ENCODE measurements at places on chromosomes 11 and 22.

DNA sequence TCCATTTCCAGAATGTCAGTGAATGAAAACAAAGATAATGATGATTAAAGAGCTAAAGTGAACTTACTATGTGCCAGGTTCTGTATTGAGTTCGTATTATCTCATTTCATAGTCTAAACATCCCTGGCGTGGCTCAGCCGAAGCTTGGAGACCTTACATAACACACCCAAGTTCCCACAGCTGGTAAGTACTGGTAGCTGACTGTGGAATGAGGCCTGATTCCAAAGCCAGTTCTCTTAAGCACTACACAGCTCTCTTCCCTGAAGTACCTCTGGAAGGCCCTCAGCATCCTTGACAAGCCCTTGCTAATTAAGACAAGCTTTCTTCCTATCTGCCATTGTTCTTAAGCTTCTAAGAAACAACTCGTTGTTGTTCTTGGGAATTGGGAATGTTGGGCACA lies 28.6 kb upstream of the NCAM1 start:
- no peak for DNase-seq

DNA sequence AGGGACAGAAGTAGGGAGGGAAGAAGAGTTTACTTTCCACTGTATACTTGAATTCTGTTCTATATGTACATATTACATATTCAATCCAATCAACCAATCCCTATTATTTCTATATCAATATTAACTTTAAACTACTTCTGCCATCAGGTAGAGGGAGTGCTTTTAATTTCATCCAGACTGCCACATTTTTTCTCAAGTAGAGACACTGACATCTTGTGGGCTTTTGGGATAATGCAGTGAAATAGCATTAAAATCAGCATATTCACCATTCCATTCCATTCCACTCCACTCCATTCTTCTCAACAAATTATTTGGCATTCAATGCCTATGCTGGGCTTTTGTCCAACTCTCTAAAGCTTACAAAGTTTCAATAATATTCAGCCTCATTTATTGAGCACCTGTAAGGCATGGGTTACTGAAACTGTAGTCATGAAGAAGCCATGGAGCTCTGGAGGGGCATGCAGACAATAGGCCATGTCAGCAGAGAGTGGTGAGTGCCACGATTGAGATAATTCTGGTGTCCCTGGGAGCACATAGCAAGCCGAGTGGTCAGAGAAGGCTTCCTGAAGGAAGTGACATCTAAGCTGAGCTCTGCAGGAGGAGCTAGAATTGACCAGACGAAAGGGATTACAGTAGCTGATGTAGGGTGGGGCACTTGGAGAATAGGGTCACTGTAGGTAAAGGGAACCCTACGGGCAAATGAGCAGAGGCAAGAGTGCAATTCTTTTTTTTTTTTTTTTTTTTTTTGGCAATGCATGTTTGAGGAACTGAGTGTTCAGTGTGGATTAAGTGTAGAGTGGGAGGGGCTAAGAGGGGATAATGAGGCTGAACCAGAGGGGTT lies 12.8 kb upstream of the CLPB start:
- DNase-seq = no peak

DNA sequence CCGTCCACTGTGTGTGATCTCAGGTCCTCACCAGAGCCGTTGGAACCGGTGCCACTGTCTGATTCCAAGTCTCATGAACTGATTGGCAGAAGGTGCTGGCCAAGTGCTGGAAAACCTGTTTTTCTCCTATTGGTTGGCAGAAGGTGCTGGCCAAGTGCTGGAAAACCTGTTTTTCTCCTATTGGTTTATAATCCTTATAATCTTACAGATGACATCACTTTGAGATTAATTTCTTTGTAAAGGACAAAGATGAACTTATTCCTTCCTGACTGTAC lies 1106.3 kb downstream of the BRD1 start:
- DNase-seq = no peak

- no peak for DNase-seq
These were observed 9.6 kb upstream of the WNT11 start for GRCh38 chr11:76215941-76216340.

DNA sequence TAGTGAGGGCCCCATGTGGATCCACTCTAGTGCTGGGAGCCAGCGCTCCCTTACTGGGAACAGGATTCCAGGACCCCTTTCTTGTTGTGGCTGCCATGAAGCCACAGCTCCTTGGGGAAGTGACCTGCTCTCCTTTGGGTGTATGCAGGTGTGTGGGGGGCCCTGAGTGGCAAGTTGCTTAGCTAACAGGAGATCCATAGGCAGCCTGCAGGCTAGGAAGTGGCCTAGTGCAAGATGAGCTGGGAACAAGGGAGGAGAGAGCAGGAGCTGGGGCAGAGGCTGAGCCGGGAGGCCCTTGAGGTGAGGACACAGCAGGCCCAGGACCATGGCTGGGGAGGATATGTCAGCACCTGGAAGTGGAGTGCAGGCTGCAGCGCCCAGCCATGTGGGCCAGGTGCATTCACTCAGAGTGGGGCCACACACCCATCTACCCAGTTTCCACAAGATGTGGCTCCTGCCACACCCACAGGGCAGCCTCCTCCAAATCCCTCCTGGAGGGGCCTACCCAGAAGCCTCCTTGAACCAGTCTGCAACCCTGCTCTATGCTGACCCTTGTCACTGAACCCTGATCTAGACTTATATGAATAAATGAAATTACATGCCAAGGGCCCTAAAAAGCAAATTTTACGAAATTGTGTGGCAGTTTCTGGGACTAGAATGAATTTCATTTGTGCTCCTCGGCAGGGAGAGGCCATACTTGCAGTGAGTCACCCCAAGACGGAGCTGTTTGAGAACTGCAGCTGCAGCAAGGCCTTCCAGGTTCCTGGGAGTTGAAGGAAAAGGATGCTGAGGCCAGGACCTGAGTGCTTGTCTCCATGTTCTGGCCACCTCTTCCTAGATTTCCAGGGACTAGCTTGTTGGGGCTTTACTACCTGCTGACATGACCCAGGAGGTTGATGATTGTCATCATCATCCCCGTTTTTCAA lies 3.2 kb downstream of the THAP7 start:
- no peak for DNase-seq

DNA sequence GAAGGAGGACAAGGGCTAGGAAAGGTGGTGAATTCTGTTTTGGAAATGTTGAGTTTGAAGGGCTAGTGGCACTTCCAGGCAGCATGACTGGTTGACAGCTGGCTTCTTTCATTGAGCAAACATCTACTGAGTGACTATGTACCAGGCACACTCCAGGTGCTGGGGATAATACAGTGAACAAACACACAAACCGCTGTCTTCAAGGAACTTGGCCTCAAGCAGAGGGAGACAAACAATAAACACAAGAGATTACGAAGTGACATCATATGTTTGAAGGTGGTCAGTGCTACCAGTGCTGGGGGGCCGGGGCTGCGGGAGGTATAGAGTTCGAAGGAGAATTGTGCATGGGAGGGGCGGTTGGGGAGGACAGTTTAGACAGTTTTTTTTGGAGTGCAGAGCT lies 197.0 kb upstream of the SORL1-AS1 start:
- no peak for DNase-seq

- no peak for DNase-seq
These were observed 91.2 kb downstream of the TEAD1 start for GRCh38 chr11:12765428-12765827.

DNA sequence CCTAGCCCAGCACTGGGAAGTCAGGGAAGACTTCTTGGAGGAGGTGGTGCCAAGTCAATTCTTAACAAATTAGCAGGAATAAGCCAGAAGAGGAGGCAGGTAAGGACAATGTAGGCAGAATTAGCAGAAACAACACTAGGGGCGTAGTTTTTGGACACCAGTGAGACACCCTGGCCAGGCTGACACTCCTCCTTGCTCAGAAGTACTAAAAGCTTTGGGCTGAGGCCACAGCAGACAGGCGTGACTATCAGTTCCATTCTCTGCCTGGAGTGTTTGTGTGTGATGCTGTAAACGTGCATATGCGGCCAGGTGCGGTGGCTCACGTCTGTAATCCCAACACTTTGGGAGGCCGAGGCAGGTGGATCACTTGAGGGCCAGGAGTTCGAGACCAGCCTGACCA lies 36.0 kb downstream of the PHF21B start:
- no peak for DNase-seq

- no peak for DNase-seq
These were observed 54.9 kb downstream of the CD82 start for GRCh38 chr11:44620328-44620725.

- no peak for DNase-seq
These were observed 991.2 kb upstream of the TENM4 start for GRCh38 chr11:80432057-80432456.

- no peak for DNase-seq
These were observed 17.0 kb upstream of the MMP12 start for GRCh38 chr11:102891736-102892135.

DNA sequence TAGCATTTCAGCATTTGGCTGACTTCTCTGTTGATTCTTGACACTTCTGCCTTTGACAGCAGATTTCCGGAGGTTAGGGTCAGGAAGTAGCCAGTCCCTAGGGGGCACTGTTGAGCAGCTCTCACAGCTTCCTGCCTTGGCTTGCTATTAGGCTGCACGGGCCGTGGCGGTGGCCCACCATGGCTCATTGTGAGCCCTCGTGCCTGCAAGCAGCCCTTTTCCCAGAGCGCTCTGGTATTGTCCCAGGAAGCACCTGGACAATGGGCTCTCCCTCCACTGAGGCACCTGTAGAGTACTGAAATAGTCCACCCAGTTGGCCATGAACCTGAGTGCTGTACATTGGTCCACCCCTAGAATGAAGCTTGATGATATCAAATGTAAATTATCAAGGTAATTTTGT lies 100.2 kb upstream of the GAL start:
- peak; percentile 22 for DNase-seq

- no peak for DNase-seq
These were observed 337.0 kb downstream of the SHANK2 start for GRCh38 chr11:70915158-70915985.

DNA sequence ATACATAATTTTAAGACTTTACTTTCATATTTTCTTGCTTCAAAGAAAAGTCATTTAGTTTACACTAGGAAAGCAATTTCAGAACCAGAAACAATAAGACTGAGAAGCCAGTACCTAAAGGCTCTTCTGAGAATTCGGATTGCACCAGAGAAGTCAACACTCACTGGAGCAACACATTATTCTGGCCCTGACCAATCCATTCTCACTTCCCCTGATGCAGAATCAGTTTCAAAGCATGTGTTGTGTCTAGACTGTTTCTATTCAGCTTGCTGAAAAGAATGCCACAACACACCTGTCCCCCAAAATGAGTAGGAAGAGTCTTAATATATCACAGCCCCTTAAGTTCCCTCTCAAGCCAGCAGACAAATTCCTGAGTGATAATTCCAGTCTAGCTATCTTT lies 1074.3 kb upstream of the TENM4 start:
- no peak for DNase-seq

- DNase-seq = no peak
These were observed 328.3 kb downstream of the FAT3 start for GRCh38 chr11:92552942-92553341.

DNA sequence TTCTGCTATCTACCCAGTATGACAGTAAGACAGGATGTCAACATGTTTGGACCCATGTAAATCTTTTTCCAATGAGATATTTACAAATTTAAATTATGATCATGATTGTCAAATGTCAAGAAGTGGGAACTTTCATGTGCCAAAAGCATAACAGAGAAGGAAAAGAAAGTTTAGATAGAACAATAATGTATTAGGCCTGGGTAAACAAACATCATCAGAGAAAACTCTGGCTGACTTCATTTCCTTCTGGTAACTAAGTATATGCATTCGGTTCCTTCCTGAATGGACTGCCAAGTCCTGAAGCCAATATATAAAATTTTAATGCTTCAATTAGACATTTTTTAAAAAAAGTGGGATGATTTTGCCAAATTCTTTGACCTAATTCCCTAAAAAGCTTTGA lies 16.5 kb downstream of the RNF141 start:
- no peak for DNase-seq

GRCh38 chr11:30171661-30172060 lies 59.2 kb upstream of the FSHB start:
- no peak for DNase-seq

- no peak for DNase-seq
These were observed 33.4 kb downstream of the ADM start for GRCh38 chr11:10338287-10338686.

GRCh38 chr11:19259487-19260345 lies 19.0 kb upstream of the E2F8 start:
- peak; percentile 41 for DNase-seq

- DNase-seq = no peak
These were observed 86.5 kb downstream of the ACER3 start for GRCh38 chr11:76947190-76947589.

DNA sequence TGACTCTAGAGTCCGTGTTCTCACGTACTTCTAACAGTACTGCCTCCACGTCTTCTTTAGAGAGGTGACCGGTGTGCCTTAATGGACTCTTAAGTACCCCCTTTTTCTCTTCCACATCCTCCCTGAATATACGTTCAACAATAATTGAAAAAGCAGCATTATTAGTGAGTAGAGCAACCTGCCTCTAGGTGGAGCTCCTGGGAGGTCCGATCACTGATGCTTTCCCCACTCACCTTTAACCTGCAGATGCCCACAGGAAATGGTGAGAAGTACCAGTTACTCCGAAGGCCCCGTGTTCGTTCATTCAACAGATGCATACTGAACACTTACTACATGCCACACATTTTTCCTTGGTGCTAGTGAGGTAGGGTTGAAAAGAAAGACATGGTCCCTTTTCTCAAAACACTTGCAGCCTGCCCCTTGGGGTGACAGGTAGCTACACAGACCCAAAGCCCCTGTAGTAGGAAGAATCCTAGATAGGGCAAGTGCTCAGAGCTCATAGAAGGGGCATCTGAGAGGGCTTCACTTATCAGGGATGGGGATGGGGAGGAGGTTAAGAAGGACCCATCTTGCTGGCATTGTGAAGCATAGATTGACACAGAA lies 72.7 kb downstream of the FEZ1 start:
- DNase-seq = no peak

DNA sequence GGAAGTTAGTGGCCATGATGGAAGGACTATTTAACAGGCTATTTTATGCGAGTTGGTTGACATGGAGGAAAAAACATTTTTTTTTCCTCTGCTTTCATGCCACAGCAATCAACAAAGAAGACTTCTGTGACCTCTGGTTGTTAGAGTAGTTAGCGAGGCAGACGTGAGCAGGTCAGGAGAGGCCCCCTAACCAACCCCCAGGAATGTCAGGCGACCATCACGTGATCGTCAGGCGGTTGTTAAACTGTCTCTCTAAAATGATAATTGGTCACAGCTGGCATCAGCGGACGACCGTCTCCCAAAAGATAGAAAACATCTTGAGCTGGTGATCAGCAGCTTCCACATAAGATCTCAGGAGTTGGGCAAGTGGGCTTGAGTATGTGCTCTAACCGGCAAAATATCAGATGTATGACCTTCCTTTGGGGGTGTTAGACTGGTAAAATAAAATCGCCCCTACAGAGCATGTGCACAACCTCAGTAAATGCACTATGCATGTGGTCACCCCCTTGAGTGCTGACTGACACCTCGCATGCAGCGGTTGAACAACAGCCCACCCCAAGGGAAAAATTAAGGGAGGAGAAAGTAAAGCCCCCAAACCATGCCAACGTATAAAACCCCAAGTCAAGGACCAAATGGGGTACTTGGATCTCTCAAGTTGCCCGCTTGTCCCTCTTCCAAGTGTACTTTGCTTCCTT lies 20.9 kb upstream of the NARS2 start:
- no peak for DNase-seq

All from stimulated activated CD8-positive, alpha-beta memory T cell treated with anti-CD3 and anti-CD28 coated beads, Interleukin-12 subunit alpha, Interleukin-12 subunit beta, amount 100 ng/mL, for 1 hour (primary cell).